ENCODE measurements at places on chromosomes 2 and 18.

- peak; percentile 19 for DNase-seq
Measured at GRCh38 chr18:58158008-58158407, 114.0 kb downstream of the NEDD4L start.

DNA sequence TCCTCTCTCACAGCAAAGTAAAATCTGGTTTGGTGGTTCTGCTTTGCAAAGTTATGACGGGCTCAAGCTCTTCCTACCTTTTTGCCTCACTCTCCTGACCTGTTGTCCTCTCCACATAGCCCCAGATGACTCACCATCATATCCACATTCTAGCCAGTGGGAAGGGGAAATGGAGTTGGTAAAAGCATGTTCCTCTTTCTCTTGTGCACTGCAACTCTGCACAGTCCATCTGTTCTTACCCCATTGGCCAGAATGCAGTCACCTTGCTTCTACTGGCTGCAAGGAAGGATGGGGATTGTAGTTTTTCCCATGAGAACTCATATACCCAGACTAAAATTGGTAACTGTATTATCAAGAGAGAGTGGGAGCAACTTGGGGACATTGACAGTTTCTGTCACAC is 50.4 kb upstream of the SMIM21 start:
- peak; percentile 9 for DNase-seq

- DNase-seq: peak; percentile 76
Measured at GRCh38 chr18:23994361-23994902, 20.1 kb upstream of the TTC39C start.

DNA sequence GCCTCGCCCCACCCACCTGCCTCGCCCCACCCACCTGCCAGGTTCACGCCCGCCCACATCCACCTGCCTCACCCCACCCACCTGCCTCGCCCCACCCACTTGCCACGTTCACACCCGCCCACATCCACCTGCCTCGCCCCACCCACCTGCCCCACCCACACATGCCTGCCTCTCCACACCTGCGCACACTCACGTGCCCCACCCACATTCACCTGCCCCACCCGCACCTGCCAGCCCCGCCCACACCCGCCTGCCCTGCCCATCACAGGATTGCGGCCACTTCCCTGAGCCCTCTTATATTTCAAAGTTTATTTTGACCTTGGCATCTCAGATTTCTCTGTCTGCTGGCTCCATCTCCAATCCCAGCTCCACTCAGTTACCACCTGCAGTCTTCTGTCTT is 217.5 kb upstream of the SOX11 start:
- DNase-seq: no peak

DNA sequence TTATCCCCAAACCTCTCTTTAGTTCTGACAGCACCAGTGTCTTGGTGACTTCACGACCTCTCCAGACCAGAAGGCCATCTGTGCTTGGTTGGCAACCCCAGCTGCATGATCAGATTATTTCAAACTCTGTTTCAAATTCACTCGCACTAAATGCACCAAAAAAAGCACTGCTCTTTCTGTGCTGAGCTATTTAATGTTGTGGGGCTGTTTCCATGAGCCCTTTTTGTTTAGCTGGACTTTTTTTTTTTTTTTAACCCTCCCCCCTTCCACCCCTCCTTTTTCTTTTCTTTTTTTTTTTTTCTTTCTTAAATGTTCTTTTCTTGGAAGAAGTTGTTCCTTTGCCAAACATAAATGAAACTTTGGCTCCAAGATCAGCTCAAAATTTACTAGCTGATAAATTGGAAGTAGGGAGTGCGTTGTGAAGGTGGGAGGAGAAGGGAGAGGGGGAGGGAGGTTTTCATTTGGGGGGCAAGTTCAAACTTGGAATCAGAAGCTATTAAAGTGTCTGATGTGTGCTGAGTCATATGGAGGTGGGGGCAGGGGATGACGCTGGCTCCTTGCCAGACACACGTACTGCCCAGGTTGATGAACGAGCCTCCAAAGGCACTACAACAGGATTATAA is 543.0 kb upstream of the TNP1 start:
- DNase-seq: no peak

GRCh38 chr2:22494156-22494555 is 890.8 kb upstream of the KLHL29 start:
- DNase-seq: no peak

- peak; percentile 6 for DNase-seq
Measured at GRCh38 chr2:95346738-95347671, 49.9 kb downstream of the KCNIP3 start.

- no peak for DNase-seq
Measured at GRCh38 chr2:96604104-96604503, 34.0 kb downstream of the KANSL3 start.

GRCh38 chr2:239154971-239155805 is 245.6 kb downstream of the HDAC4 start:
- DNase-seq: no peak

DNA sequence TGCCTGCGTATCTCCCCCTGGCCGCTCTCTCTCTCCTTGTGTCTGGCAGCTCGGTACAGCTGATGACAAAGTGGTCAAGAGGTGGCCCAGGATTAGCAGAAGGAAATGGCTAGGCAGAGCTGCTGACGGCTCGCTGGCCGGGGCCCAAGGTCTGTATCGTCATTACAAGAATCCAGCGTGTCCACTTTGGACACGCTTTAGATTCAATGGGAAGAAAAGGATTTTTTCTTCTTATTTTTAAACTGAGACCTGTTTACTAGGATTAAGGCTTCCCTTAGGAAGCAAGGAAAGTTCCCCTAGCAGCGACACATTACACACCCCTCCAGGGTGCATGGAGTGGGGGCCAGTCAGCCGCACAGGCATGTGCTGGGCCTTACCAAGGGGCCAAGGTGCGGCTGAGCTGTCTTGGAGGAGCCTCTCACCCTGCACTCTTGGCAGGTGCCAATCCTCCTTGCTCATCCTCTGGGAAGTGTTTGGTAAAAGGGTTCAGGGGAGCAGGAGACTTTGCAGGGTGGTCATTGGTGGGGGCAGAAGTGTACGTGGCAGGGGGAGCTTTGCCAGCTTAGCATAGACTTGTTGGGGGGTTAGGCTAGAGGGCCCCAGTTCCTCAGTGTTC is 76.8 kb downstream of the POLR1A start:
- peak; percentile 30 for DNase-seq

All from mesenchymal stem cell (in vitro differentiated cells and primary cell).